ENCODE measurements at places on chromosomes 1 and 21. TPM values are rescaled to one million over a fixed set of nuclear protein-coding genes. Genes with fewer than 3 reads are reported as not detected.

DNA sequence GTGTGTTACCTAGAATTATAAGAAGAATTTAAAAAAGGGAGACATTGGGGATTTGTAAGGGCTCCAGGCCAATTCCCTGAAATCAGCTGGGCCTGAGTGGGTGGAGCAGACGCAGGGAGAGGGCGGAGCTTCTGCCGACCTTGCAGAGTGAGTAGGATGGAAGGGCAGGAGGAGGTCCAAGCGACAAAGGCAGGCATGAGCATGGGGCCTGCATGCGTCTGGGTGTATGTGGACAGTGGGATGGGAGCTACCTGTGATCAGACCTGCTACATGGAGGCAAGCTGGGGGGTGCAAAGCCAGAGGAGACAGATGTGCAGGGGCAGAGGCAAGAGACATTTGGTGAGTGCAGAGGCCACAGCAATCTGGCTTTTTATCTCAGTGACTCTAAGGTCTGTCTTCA lies 105.3 kb upstream of the OLIG2 start:
- peaks cover 22% of the 10 kb centered on the region for H3K36me3 ChIP-seq
- no peak overlapping the region for H3K4me3 ChIP-seq
- peaks cover 27% of the 10 kb centered on the region for H3K4me1 ChIP-seq
- H3K27ac ChIP-seq = no peak overlapping the region

SPRR5 gene
- not detected for total RNA-seq

DNA sequence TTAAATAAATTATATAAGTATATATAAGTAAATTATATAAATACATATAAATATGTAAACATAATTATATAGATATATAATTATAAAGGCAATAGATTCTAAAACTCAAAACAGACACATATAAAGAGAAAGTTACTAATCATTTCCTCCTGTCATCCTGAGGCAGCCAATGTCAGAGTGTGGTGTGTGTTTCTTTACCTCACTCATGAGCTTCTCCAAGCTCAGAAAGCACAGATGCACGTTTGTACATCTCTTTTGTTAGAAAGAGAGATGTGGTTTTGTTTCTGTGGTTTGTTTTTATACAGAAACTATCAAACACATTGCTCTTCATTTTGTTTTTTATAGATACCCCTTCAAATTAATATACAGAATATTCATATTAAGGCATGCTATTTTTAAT lies 594.8 kb downstream of the USP25 start:
- no peaks in the 10 kb centered on the region for H3K27me3 ChIP-seq
- no peak for DNase-seq
- no peak overlapping the region for H3K27ac ChIP-seq
- H3K36me3 ChIP-seq = no peaks in the 10 kb centered on the region

DNA sequence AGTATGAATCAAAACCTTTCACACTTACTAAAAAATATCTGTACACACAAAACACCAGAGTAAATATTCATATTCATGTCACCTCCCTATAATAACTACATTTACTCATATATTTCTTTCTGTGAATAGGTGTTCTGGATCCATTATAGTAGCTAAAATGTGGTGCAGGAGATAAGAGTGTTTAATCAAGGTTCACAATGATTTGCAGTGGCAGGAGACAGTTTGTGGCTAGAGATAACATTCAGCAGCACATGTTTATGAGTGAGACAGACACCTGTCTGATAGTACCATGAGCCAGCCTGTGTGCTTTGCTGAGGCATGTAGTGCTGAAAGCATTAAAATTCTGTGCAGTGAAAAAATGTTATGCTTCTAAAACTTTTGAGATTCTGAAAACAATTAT lies 410.3 kb downstream of the SRGAP2C start:
- no peaks in the 10 kb centered on the region for H3K4me1 ChIP-seq
- no peaks in the 10 kb centered on the region for H3K36me3 ChIP-seq
- H3K27me3 ChIP-seq = no peaks in the 10 kb centered on the region

NHLH1 gene
- total RNA-seq = 2.0 TPM

FAM151A gene
- total RNA-seq = not detected

DNA sequence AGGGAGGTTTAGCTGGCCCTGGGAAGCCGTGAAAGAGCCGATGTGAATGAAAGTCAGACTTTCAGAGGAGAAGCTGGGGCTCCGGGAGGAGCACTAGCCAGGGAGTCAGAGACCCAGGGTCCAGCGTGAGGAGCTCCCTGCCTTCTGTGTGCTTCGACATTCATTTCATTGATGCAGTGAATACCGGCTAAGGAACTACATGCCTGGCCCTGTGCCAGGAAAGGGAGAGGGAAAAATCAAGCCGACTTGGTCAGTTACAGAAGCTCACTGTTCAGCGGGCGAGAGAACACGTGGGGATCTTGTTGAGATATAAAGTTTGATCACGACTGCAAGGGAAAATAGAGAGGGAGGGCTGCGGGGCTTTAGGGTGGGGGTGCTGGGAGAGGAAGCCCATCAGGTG lies 76.7 kb upstream of the RUNX3 start:
- no peak for DNase-seq
- H3K4me3 ChIP-seq = no peak overlapping the region
- H3K27ac ChIP-seq = peak overlapping the region; percentile 80
- H3K27me3 ChIP-seq = peaks cover 10% of the 10 kb centered on the region

HCRTR1 gene
- total RNA-seq = not detected

Measured in natural killer cell treated with Interleukin-12 subunit alpha and Interleukin-12 subunit beta and Interleukin-15 and Interleukin-18, amount 100 ng/mL, for 72 hours (primary cell).